ENCODE measurements at places on chromosomes 7 and 10. TPM values are rescaled to one million over a fixed set of nuclear protein-coding genes. Genes with fewer than 3 reads are reported as not detected.

- DNase-seq: no peak
Observed at GRCh38 chr7:150453181-150453580, 2.8 kb downstream of the GIMAP8 start.

GRCh38 chr7:131212114-131212513 is 115.6 kb upstream of the MKLN1 start:
- DNase-seq: no peak

GRCh38 chr7:64618785-64619456 is 47.0 kb upstream of the ZNF107 start:
- no peak for DNase-seq

Gene HOXA11
- total RNA-seq: not detected

GRCh38 chr10:16016688-16017087 is 156.4 kb upstream of the MINDY3 start:
- DNase-seq: no peak

Data from Right ventricle myocardium inferior (tissue), 1 donor.